ENCODE measurements at places on chromosomes 7 and 10.

- DNase-seq = peak; percentile 79
These were observed 36.6 kb upstream of the AGR3 start for GRCh38 chr7:16918288-16918895.

- no peak for DNase-seq
These were observed 64.9 kb downstream of the MYL10 start for GRCh38 chr7:101563943-101564777.

- no peak for DNase-seq
These were observed 69.8 kb downstream of the CTTNBP2 start for GRCh38 chr7:117803476-117803875.

DNA sequence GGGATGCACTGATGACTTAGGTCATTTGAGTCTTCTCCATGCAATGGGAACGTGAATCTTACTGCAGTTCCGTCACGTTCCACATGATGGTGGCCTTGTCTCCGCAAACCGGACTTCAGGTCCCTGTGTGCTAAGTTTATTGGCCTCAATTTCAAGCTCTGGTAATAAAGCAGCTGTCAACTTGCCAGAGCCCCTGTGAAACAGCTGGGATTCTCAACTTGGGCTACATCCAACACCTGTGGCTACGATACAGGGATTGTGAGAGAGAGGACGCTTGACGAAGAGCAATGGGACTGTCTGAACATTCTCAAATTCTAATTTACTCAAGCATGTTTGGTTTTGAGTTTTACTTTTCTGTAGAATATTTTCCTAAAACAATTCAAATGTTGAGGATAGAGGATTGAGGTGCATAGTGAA is 174.2 kb downstream of the PTN start:
- peak; percentile 75 for DNase-seq

- no peak for DNase-seq
These were observed 28.5 kb upstream of the PSMG3 start for GRCh38 chr7:1598286-1598685.

DNA sequence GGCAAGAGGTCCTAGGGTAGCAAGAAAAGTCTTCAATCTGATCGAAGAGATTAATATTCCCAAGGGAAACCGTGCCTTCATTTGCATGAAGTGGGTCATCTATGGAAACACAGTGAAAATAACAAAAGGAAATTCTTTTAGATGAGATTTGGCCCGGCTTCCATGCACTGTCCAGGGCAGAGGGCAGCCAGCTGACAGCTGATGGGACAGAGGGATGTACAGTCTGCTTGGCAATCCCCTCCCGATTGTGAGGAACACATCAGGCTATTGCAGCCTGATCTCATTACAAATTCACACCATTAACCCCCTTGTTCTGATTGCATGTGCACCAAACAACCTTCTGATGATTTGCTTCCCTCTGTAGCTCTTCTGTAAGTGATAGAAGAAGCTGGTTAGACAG is 105.3 kb downstream of the FRMD4A start:
- DNase-seq = no peak

Data from lung (tissue), 17 donors.